Peyer's patch (tissue), 4 donors: ENCODE measurements at places on chromosomes 12 and 14.
A peak's percentile ranks its signal among the peaks of the same experiment; 100 is the strongest.

DNA sequence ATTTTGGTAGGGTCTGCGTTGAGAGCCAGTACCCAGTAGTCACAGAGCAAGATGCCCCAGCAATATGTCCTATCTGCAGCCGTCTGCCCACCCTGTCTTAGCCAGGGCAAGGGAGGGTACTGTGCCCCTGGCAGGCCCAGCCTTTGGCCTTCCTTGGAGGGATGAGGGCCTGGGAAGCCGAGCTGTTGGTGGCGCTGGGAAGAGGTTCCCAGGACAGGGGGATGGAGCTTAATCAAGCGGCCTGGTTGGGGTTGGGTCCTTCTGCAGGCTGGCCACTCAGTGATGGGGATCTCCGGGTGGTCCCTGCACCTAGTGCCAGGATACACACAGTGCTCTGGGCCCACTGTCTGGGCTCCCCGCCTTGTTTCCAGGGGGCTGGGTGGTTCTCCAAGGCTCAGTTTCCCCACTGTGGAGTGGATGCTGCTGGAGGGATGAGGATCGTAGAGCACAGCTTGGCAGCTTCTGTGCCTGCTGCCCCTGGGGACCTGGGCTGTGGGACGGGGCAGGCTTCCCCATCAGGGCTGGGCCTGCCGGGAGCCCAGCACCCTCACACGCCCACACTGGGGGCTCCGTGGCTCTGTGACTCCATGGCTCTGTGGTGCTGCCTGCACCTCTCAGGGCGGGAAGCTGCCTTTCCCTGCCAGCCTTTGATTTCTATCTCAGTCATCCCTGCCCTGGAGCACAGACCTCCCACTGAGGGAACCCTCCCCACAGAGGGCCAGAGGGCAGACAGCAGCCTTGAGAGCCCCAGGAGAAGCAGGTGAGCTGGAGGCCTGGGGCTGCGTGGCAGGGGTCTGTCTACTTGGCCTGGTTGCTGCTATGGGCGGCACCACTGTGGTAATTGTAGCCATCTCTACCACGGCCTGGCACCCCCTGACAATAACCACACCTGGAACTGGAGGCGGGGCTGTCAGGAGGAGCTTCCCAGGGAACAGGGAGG is 357.0 kb downstream of the TMEM121 start:
- no peak for DNase-seq
- no peaks in the 10 kb centered on the region for H3K27me3 ChIP-seq
- no peak overlapping the region for H3K4me3 ChIP-seq
- H3K27ac ChIP-seq, result no peak overlapping the region
- H3K36me3 ChIP-seq, result no peaks in the 10 kb centered on the region

- H3K27ac ChIP-seq, result no peak overlapping the region
- H3K4me1 ChIP-seq, result no peaks in the 10 kb centered on the region
- H3K36me3 ChIP-seq, result no peaks in the 10 kb centered on the region
- no peak overlapping the region for H3K4me3 ChIP-seq
- peak; percentile 60 for DNase-seq
- no peaks in the 10 kb centered on the region for H3K27me3 ChIP-seq
These were observed 118.4 kb upstream of the EVL start for GRCh38 chr14:99946652-99947489.

GRCh38 chr12:2032506-2032905 is 20.3 kb upstream of the CACNA1C start:
- no peak overlapping the region for H3K4me3 ChIP-seq
- H3K4me1 ChIP-seq, result peaks cover 11% of the 10 kb centered on the region
- H3K36me3 ChIP-seq, result no peaks in the 10 kb centered on the region

DNA sequence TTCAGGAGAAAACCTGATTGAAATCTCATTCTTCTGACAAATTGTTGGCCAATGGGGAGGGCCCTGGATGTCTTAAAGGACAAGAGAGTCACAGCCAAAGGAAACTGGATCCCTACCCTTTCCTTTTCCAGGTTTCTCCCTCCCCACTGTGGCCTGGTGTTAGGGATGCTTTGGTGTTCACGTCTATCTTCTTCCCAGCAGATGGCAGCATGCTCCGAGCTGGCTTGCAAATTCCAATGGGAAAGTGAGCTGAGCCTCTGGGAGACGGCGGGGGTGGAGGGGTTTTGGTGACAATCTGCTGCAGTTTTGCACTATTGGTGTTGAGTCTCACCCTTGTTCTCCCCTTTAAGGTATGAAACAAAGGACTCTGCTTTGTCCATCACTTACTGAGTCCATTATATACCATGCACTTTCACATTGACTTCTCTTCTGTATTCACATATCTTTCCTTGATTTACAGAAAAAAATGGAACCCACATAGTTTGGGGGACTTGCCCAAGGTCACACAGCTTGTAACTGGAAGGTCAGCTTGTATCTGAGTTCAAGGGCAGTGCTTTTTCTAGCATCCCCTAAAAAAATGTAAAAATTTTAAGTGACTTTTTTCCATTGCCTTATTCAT is 39.3 kb downstream of the CCDC177 start:
- no peaks in the 10 kb centered on the region for H3K36me3 ChIP-seq
- DNase-seq, result peak; percentile 54
- no peaks in the 10 kb centered on the region for H3K4me1 ChIP-seq
- no peak overlapping the region for H3K27ac ChIP-seq
- no peak overlapping the region for H3K4me3 ChIP-seq

DNA sequence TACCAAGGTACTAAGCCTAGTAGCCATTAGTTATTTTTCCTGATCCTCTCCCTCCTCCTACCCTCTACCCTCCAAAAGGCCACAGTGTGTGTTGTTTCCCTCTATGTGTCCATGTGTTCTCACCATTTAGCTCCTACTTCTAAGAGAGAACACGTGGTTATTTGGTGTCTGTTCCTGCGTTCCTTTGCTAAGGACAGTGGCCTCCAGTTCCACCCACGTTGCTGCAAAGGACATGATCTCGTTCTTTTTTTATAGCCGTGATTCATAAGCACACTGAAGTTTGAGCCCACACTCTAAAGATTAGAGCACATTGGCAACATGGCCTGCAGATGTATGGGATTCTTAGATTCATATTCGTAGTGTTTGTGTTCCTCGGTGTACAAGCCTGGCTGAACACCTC is 8.1 kb upstream of the STX2 start:
- no peaks in the 10 kb centered on the region for H3K4me1 ChIP-seq
- no peak overlapping the region for H3K4me3 ChIP-seq
- no peak for DNase-seq
- no peaks in the 10 kb centered on the region for H3K36me3 ChIP-seq

GRCh38 chr14:23162800-23163199 is 20.7 kb downstream of the SLC7A8 start:
- no peaks in the 10 kb centered on the region for H3K4me1 ChIP-seq
- no peaks in the 10 kb centered on the region for H3K36me3 ChIP-seq
- H3K4me3 ChIP-seq, result no peak overlapping the region
- no peaks in the 10 kb centered on the region for H3K27me3 ChIP-seq
- no peak for DNase-seq

DNA sequence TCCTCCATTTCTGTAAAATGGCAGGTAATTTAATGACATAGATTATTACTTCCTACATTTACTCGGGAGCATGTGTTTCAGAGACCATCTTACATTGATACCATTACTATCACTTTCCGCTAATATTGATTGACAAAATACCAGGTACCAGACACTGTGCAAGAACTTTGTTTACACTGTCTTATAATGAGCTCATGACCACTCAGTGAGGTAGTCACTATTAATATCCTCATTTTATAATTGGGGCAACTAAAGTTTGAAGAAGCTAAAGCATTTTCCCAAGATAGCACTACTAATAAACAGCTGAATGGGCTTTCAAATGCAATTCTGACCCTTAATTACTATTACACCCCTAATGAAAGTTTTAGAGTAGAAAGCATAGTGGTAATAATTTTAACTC is 734.8 kb downstream of the DIO2 start:
- H3K27me3 ChIP-seq, result no peaks in the 10 kb centered on the region
- no peaks in the 10 kb centered on the region for H3K4me1 ChIP-seq
- H3K36me3 ChIP-seq, result no peaks in the 10 kb centered on the region
- DNase-seq, result no peak
